ENCODE measurements at places on chromosomes 5 and 9.

DNA sequence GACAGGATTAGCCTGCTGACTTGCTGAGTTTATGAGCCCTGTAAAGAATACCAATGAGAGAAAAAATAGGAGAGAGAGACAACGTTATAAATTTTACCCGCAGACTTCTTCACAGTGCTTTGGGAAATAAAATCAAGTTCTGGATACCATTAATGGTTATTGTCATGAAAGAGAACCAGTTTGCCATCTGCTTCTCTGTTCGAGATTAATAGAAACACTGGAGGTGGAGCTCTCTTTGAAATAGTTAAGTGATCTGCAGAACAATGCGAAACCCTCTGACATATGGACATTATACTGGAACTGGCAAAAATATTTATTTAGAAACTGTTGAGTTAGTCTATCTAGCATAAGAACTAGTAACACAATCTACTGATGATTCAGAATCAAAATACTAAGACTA, 500.7 kb downstream of the CDH12 start:
- no peak for DNase-seq

DNA sequence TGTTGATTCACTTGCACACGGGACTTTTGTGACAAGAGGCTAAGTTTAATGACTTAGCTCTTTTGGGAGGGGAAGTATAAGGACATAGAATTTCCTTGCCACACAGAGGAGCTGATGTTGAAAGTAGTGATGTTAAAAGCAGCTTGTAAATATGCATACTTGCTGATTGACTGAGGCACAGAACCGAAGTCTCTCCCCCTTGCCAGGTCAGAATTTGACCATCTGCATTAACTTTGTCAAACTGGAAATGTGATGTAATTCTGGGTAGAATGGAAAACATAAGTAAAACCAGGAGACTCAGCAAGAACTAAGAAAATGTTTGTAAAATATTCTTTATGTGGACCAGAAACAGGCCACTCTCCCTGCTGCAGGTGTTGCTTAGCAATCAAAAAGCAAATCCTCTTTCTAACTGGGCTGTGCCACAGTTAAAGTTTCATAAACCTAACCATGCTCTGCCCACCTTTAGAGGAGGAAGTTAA, 284.2 kb downstream of the NR3C1 start:
- DNase-seq: no peak

GRCh38 chr5:108003178-108003577, 332.4 kb upstream of the EFNA5 start:
- peak; percentile 4 for DNase-seq

DNA sequence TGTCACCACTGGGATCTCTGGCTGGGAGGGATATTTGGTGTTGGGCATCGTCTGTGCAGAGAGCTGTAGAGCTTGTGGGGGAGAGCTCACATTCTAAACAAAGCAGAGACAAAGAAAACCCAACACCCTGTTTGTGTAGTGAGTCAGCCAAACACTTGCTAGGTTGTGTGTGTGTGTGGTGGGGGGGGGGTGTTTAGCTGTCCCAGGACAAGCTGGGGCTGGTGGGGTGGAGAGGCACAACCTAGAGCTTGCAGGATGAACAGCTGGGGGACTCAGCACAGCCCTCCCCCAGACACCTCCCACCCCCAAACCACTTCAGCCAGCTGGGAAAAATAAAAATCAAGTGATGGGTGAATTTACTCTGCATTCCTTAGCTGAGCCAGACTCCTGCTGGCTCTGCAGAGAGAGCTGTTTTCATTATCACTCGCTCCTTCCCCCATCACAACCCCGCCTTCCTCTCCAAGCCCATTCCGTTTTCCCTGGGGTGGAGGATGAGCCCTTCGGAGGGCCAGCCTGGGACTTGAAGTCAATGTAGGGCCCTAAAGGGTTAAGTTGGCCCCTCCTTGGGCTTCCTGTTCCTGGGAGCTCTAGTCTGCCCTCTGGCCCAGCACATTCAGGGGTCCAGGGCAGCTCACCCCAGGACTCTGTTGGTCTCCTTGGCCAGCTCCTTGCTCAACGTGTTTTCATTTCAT, 2.6 kb downstream of the OLFML2A start:
- DNase-seq: peak; percentile 89

DNA sequence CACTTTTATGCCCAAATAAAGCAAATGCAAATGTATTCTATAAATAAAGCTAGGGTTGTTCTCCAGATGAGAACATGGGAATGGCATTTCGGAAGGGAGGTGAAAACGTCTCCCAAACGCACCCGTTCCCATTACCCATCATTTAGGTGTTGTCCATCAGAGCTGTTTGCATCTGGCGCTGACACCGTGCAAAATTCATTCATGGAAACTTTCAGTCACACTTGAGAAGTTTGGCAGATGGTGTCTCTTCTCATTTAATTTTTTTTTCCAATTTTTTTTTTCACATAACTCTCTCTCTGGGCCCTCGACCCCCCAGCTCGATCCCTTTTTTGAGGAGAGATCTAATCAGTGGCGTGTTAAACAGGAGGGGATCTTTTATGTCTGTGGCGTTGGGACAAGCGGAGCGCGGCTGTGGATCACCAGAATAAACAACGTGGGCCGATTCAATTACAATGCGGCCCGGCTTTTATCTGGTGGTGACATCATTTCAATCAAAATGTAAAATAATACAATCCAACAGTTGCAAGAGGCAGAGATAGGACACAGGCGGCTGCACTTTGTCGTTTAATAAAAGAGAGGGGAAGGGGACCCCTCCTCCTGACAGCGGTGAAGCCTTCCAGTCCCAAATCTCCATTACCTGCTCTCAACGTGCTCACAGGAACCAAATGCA, 246.1 kb upstream of the IRX4 start:
- no peak for DNase-seq

DNA sequence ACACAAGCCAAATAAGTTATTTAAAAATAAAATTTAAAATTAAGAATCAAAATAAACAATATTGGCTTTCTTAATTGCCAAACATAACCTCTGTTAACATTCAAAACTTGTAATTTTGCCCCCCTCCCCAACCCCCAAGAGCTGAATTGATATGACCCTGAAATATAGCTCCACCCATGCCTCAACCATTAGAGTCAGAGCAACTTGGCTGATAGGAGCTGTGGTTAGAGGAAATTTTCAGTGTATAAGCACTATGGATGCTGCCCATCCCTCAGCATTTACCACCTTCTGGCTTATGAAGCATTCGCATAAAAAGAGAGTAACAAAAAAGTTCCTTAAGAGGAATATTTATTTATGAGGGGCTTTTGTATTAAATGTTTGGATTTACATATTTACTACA, 6.1 kb downstream of the POC5 start:
- no peak for DNase-seq

- DNase-seq: no peak
These were observed 38.5 kb upstream of the FOXI1 start for GRCh38 chr5:170067152-170067551.
